Amniotic stem cell (primary cell): ENCODE measurements at places on chromosomes 2 and 18.

DNA sequence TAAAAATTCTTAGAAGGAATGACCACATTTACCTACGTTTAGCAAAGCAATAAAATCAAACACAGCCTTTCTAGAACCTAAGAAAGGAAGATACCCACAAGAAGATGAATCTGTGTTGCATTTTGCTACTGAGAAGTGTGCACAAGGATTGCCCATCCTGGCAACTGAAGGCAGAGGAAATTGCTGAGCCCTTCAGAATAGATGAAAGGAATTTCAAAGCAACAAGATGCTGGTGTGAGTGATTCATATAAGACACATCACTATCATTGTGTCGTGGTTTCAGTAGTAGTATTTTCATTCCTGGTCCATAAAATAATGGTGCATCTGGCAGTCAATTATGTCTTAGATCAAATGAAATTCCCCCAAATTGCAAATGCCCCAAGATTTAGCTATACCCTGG, 48.4 kb upstream of the ANKRD44 start:
- DNase-seq = no peak

DNA sequence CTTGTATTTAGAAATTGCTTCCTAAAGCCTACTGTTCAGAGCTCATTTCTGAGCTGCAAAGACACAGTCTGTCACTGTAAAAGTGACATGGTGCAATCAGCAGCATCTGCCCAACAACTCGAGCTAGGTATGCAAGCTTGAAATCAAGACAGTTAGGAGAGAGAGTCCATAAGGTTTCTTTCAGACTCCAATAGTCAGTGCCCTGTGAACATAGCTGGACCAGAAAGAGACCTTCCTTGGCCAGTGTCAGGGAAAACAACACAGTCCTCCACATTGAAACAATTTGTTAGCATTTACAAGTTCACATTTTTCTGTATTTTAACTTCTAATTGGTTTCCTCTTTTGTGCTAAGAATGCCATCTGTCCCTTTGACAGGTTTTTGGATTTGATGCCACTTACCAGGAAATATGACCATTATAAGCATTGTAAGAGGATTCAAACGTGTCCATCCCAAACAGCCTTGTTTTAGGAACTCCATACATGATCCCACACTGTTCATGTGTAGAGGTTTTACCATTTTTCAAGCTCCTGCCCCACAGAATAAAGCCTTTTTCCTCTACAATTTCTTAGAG, 8.9 kb upstream of the MYCN start:
- no peak for DNase-seq

DNA sequence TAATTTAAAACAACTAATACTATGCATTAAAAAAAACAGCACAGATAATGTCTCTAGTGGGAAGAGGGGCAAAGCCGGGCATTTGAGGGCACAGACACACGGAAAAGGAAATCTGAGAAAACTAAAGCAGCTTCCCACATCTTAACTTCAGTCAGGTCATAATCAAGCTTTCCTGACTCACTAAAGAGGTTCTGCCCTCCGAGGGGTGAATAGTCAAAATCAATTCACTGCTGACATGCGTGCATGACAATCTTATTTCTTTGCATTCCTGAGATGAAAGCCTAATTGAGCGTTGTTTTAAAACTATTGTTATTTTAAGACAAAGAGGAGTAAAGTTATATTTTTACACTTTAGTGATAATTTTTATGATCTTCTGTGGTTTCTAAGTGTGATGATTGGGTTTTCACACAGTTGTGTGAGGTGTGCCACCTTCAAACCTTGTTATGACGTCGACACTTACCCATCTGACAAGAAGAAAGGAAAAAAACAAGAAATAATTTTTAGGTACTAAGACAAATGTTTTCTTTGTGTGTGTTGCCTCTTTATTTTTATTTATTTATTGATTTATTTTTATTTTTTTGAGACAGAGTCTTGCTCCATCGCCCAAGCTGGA, 90.9 kb downstream of the GATA6 start:
- DNase-seq = no peak

GRCh38 chr2:237732790-237733381, 65.7 kb upstream of the RBM44 start:
- DNase-seq = no peak

DNA sequence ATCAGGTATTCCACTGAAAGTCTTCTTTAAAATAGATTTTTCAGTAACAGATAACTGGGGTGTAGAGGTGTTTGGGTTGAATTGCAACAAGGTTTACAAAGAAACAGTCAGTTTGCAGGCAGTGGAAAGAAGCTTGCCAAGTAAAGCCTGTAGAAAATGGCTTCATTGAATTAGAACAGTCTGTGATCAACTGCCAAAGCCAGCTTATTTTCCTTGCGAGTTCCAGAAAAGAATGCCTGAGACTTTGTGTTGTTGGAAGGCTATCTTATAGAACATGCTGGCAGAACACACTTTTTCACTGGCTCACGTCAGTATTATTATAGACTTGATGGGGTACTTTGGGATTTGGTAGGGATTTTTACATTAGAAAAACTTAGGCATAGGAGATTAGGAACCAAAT, 601.0 kb downstream of the XIRP2 start:
- no peak for DNase-seq

GRCh38 chr2:241595600-241596140, 37.1 kb downstream of the BOK start:
- DNase-seq = no peak

DNA sequence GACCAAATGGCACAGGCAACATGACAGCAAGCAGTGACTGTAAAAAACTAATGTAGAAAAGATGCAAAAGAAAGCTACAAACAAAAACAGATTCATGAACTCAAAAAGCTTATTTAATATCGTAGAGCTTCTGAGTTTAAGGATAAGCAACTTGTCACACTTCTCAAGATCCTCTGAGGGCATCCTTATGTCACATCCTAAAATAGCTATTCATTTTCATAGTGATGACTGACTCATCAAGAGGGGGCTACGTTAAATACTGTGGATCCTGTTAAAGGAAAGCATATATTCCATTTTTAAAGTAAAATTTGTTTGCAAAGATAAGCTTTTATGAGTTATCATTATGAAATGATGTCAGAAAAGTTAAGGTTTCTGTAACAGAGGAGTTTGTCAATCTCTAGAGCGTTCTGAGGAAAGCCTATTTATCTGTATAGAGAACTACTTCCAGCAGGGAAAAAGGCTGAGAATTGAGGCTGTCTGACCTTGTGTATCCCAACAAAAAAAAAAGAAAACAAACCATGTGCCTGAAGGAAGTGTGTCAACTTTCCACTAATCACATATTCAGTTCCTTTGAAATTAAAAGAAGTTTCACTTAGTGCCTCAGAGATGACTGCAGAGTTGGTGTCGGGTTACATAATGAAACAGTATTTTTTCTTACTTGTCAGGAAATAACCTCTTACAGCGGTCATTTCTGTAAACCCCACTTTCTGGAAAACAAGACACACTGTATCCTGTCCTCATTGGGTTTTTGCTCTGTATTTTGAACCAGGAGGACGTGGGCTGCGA, 115.5 kb downstream of the ESCO1 start:
- no peak for DNase-seq

GRCh38 chr2:9179572-9180201, 26.9 kb upstream of the ASAP2 start:
- DNase-seq = peak; percentile 72

- DNase-seq = no peak
Observed at GRCh38 chr2:67466734-67467133, 69.6 kb downstream of the ETAA1 start.

GRCh38 chr2:118146315-118147283, 58.3 kb downstream of the INSIG2 start:
- no peak for DNase-seq

GRCh38 chr2:96647681-96648080, 5.1 kb downstream of the FER1L5 start:
- DNase-seq = no peak

DNA sequence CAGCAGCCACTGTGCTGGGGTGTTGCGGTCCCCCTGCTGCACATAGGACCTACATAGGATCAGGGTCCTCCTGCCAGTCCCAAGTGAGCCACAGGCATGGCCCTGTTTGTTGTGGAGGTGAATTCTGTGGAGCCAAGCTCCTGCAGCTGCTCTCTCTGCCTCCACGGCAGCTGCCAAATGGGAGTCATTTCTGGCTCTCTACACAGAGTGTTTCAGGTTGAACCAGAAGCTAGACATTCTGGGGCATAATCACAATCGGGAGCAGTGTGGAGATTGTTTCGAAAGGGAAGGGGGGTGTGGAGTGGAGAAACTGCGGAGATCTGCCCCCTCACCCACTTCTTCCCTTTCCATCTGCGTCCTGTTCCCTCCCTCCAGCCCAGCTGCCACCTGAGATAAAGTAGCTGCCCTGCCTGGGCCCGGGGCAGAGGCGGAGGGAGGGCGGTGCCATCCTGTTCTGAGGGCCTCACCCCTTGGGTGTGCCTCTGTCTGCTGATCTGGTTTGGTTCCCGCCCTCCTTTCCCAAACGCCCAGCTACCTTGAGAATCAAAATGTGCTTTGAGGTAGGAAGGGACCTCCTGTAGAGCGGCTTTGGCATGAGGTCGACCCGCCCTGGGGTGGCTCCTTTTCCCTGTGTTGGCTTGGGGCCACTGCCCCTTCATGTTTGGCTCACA, 139.4 kb downstream of the WDSUB1 start:
- no peak for DNase-seq

DNA sequence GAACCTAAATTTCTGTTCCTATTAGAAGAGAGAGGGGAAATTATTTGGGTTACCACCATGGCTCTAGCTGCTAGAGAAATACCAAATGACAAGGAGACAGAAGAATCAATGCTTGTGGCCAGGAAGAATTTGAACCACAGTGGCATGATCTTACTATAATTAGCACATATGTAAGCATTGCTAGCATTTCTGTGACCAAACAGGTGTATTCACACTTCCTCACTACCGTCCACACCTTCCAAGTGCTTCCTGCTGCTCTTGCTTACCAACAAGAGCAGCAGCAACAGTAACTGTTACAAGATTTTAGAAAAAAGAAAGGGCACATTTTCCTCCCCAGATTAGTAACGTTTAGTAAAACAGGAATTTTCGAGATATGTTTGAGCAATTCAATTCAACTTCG, 60.5 kb downstream of the CDH7 start:
- DNase-seq = no peak

DNA sequence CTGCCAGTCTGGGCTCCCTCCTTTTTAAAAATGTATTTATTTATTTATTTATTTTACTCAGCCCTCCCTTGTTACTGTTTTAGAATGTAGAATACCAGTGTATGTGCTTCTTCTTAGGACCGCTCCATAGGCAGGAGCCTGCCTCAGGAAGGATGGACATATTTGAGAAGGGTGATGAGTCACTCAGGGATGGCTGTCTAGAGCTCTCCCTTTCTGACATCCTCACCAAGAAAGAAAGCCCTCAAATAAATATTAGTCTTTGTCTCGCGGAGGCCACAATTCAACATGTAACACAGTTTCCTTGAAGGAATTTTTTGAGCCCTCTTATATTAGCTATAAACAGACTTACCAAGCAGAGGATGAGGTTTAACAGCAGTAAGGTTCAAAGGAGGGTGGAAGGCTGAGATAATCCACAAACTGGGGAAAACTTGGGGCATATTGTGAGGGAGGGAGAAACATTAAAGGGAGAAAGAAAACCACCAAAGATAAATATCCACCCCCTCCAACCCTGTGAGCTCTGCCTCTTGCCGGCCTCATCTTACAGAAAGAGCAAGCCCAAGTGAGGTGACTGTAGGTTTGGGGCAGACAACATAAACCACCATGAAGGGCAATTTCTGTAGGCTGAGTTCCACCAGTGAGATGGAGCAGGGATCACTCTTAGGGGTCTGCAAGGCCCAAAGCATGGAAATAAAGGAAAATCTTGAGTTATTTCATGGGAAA, 163.4 kb downstream of the LRRTM1 start:
- no peak for DNase-seq

GRCh38 chr2:108587621-108588020, 53.4 kb downstream of the LIMS1 start:
- DNase-seq = no peak

DNA sequence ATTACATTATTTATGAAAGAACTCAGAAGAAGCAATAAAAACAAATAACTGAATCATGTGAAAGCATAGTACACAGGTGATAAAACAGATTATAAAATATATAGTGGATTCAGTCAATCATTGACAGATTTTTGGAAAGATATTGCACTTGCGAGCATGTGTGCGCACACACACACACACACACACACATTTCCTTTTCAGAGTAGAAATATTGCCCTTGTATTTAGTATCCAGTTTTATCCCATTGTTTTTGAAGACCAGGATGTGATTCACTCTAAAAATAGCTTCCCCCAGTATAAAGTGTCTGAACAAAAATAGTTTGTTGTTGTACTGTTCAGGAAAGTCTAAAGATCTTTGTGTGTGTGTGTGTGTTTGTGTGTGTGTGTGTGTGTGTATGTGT, 145.5 kb downstream of the CALCRL start:
- DNase-seq = no peak

DNA sequence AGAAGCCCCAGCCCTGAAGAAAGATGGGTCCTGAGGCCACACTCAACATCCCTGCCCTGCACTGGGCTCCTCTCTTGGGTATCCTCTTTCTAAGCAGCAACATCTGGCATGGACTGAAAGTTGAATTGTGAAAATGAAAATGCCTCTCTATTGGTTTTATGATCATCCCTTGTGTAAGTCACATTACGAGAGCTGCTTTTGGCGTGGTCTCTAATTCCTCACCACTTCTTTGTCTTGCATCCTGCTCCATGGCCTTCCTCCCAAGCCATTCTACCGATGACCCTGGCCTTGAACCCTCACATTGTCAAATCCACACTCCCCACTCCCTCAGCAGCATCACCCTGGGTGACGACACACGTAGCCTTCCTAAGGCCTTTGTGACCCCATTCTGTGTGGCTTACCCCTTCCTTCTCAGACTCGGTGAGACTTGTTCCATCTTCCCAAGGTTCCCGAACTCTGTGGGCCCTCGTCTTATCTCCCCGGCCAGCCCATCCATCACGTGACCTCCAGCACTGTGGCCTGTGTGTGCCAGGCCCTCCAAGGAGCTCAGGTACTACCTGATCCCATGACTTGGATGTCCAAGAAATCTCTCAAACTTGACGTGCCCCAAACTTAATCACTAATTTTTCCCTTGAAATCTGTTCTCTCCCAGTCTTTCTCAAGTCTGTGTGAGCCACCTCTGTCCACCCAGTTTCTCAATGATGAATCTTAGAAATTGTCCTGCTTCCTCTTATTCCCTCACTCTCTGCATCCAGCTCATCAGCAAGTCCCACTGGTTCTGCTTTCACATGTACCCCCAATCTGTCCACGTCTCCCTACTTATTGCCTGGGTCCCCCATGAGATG, 194.7 kb upstream of the HS6ST1 start:
- no peak for DNase-seq

GRCh38 chr2:230872968-230873660, 8.4 kb downstream of the ITM2C start:
- no peak for DNase-seq

GRCh38 chr2:220811115-220811514, 761.0 kb downstream of the EPHA4 start:
- DNase-seq = no peak

- no peak for DNase-seq
Observed at GRCh38 chr2:231936491-231936890, 10.3 kb upstream of the NPPC start.
